ENCODE measurements at places on chromosomes 11 and 22.
A peak's percentile ranks its signal among the peaks of the same experiment; 100 is the strongest.

DNA sequence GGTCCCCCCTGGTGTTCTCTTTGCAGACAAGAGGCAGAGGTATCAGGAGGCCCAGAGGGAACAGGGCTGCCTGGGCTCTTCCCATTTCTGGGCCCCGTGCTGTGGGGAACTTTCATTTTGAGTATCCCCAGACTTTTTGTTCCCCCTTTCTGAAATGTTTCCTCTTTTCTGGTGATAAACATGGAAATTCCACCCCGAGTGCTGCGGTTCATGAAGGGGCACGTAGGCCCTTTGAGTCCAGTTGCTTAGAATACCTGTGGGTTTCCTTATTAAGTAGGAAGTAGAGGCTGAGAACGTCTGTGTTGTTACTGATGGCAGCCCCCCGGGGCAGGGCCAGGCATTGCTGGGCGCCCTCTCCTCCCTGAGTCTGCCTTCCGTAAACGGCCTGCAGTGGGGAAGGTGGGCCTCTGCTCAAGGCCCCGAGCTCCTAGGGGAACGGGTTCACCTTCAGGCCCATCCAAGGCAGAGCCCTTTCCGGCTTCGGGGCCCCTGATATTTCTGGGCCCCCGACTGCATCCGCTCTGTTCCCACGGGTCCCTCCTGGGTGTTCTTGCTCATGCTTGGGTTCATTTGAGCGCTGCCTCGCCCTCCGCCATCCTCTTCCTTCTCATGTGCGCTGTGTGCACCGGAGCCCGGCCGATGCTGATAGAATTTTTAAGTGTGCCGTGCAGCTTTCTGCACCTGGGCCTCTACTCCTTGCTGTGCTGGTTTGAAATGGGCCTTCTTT lies 12.0 kb downstream of the TBC1D22A start:
- DNase-seq, result no peak

DNA sequence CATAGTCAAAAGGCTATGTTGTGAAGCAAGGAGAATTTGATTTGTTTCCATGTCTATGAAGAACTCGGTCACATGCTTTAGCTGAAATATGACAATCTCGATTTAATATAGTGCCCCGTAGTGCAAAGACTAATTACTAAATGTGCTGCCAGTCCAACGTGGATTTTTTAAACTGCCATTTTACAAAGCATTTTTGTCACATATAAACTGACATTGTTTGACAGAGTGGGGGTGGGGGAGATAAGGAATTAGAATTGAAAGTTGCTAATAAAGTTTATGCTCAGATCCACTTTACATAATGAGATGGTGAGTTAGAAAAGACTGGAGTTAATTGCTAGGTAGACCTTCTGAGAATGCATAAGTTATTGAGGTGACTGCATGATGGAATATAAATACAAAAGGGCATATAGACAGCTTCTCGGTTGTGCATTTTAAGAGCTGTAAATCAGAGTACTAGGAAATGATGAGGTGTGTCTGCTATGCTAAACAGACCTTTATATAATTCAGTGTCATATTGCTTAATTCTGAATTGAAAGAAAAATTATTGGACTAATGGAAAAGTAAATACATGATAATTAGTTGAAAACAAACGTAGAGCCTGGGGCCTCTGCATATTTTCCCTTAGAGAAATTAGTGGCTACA lies 158.9 kb upstream of the MTNR1B start:
- no peak for DNase-seq

DNA sequence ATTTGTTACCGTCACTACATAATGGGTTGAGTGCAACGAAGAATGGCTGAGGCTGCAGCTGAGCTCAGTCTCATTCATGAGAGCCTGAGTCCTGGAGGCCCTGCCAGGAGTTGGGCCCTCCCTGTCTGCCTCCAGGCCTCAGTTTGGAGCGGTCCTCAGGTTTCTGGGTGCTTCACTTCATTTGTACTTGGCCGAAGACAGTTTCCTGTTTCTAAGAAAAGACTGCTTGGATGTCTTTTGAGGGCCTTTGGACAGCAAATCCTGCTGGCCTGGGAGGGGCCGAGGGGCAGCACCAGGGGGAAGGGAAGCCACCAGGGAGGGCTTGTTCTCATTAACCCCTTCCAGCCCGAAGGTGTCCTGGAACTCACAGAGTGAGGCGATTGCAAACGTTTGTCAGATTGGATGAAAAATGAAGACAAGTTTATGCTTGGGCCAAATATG lies 163.1 kb downstream of the ETS1 start:
- DNase-seq, result no peak

DNA sequence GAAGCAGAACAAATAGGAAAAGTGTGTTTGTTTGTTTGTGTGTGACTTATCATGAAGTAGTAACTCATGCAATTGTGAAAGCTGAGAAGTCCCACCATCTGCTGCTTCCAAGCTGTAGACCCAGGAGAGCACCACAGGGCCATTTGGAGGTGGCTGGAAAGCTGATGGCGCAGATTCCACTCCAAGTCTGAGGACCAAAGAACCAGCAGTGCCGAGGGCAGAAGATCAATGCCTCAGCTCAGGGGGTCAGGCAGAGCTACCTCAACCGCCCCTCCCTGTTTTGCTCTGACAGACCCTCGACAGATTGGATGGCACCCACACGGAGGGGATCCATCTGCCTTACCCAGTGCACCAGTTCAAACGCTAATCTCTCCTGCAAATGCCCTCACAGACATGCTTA lies 896.2 kb downstream of the BRD1 start:
- no peak for DNase-seq

GRCh38 chr22:41904450-41905410 lies 10.1 kb downstream of the SHISA8 start:
- no peak for DNase-seq

DNA sequence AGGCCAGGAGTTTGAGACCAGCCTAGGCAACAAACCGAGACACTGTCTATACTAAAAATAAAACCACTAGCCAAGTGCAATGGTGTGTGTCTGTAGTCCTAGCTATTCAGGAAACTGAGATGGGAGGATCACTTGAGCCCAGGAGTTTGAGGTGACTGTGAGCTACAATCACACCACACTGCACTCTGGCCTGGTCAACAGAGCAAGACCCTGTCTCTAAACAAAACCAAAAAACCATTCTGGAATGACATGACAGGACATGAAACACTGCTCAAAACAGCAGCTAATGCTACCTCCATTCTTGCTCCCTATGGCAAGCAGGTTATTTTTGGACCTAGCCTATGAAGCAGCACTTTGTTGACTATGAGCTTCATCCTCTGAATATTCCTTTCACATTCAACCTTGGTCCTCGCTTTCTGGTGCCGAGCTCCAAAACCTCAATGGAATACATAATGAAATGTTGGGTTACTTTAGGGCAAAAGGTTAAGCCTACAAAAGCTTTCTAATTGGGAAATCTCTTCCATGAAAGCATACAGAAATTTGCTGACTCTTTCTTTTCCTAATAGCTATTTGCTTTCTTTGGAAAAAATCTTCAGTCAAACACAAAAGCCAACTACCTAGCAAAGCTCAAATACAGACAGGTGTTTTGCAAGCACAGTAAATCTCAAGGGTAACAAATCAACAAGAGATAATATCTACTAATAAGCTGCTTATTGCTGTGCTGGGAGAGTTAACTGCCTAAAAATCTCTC lies 21.1 kb downstream of the SIK3 start:
- DNase-seq, result peak; percentile 30

All from NCI-H2081 treated with DMSO at 0.1 percent for 48 hours (cell line).